Fibroblast of skin of left quadriceps (primary cell): ENCODE measurements at places on chromosomes 6 and 20.

- no peak for DNase-seq
Observed at GRCh38 chr6:45709781-45710220, 305.9 kb downstream of the CLIC5 start.

DNA sequence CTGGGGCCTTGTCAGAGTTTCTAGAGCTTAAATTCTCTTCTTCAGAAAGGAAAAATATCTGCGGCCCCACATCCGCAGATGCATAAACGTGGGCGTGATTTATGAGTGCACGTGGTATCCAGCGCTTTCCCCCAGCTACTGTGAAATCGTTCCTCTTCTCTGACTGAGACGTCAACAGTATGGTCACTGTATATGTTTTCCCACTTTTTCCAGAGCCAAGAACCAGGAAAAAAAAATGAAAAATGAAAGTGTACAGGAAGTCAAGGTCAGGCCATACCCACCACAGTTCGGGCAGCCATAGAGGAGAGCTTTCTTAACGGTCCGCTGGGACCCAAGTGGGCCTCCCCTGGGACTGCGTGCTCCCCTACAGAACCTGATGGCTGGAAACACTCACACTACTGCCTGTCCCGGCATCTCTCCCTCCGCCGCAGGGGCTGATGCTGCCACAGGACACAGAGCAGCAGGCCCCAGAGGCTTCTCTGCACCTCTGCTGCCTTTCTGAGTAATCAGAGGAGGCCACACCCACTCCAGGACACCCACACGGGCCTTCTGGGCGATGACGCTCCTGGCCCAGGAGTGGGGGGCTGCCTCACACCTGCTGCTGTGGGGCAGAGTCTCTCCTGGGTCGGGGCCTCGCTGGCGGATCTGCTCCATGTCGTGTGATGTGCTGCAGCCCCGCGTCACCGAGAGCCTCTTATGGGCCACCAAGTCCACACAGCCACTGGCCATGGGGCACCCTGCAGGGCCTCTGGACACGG, 16.4 kb upstream of the STX16 start:
- peak; percentile 58 for DNase-seq

DNA sequence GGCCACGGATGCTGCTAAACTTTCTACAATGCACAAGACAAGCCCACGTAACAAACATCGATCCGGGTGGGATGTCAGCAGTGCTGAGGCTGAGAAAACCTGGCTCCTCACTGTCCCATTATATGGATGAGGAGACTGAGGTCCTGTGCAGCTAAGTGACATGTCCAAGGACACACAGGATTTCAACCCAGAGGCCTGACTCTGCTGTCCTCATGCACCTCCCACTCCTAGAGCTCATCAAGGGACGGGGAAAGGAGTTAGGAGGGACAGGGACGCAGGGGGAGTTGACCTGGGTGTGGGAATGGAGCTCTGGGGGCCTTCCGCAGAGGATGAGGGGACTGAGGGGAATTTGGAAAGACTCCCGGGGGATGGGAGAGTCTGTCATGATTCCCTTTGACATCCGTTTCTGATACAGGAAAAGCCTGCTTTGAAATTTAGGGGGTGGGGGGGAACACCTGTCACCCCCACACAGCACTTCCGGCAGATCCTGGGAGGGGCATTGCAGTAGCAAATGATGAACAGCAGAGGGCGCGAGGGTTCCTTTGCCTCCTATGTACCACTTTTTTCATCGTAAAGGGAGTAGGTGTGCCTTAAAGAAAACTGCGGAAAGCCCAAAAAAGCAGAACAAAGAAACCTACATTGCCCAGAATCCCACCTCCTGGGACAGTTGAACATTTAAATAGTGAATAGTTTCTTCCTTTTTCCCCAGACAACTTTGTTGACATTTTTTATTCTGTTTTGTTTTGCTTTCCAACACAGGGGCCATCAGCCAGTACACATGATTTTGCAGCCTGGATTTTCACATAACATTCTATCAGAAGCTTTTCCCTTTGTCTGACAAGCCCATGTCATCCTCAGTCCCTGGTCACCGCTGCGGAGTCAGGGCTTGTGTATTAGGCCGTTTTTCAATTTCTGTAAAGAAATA, 48.6 kb downstream of the SLC2A10 start:
- no peak for DNase-seq

DNA sequence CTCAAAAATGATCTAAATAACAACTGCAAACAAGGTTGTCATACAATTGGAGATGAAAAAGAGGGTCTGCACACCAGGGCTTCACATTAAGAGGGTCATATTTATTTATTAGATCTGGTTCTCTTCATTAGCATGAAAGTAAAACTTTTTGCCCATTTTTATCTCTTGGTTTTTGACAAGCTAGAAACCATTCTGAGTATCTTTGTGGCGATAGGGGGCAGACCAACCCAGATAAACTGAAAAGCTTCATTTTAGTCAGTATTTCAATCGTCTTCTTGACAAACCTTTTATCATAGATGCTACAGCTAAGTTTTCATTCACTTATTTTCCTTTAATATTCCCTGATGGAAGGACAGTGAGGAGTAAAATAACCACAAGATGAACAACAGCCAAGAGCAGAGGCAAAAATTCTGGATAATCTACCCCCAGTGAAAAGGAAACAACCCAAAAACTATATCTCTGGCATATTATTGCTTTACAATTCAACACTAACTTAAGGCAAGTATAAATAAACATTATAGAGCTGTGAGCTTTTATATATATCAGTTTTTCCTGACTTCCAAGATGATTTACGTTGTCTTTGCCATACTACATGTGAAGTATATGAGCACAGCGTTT, 45.2 kb downstream of the THEMIS start:
- no peak for DNase-seq

GRCh38 chr20:12243327-12243726, 325.6 kb downstream of the BTBD3 start:
- no peak for DNase-seq

DNA sequence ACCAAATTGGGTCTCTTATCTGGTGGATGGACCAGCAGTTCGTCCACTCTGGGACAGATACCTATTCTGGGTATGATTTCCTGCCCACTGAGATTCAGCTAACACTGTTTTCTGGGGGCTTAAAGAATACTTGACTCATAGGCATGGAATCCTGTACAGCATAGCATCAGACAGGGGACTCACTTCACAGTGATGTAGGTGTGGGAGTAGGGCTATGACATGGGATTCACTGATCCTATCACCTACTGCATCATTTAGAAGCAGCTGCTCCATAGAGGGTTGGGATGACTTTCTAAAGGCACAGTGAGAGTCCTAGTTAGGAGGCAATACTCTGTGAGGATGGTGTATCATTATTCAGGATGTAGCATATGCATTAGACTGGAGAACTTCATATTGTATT, 74.5 kb upstream of the AHI1 start:
- DNase-seq, result no peak

GRCh38 chr20:36079486-36079885, 75.1 kb upstream of the EPB41L1 start:
- DNase-seq, result no peak
